ENCODE measurements at places on chromosomes 7 and 10.

DNA sequence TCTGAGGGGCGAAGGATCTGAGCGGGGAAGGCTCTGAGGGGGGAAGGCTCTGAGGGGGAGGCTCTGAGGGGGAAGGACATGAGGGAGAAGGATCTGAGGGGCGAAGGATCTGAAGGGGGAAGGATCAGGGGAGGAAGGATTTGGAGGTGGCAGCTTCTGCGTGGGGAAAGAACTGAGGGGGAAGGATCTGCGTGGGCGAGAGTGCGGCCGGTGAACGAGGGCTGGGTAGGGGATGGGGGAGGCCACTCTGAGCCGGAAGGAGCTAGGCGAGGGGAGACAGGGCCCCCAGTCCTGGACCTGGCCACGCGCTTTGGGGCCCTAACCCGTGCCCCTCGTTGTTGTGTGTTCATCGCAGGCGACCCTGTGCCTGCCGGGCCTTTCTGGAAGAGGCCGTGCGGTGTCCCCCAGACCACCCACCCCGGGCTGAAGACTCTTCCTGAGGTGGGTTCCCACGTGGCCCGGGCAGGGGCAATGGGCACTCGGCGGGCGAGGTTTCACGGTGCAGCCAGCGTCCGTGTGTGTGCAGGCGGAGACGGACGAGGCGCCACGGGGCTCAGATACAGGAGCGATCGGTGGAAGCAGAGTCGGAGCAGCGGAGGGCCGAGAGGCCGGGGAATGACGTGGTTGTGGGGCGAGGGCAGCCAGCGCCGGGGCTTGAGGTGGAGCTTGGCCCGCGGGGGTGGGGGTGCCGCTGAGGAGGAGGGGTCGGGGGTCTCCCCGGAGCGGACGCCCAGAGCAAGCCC lies 2.0 kb downstream of the CALY start:
- no peak for DNase-seq

DNA sequence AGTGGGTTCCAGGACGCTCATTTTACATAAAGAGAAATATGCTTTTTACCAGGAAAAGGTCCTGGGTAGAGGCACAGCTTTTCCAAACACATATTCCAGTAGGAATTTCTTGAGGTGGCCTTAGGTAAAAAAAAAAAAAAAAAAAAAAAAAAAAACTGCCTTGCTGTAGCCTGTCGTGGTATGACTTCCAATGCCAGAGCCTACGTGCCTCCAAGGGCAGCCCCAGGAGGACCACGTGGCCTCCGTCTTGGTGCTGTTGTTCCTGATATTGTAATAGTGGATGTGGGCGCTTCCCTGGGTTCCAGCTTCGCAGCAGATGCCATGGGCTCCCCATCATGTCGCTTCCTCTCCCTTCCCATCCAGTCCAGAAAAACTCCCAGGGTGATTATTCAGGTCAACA lies 49.3 kb downstream of the PRKAG2 start:
- no peak for DNase-seq

DNA sequence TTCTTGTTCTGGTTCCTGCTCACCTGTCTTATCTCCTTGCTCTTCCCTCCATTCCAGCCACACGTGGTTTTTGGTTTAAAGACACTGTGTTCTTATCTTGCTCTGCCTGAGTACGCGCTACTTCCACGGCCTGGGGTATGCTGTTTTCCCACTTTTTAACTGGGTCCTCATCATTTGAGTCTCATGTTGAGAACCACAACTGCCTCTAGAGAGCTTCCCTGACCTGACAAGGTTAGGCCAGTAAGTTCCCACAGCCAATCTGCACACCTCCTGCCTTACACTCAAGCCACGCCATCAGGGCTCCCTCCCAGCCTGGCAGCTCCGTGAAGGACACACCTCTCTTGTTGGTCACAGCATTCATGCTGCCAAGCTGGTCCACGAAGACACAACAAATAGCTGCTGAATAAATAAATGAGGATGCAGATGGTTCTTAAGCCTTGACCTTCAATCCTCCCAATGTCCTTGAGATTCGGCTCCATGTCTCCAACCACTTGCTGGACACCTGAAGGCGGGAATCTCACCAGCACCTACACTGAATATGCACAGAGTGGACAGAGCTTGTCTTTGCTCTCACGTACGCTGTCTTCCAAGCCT lies 201.7 kb upstream of the KLF14 start:
- DNase-seq = no peak

- peak; percentile 36 for DNase-seq
Observed at GRCh38 chr7:82428186-82428961, 15.2 kb downstream of the CACNA2D1 start.

DNA sequence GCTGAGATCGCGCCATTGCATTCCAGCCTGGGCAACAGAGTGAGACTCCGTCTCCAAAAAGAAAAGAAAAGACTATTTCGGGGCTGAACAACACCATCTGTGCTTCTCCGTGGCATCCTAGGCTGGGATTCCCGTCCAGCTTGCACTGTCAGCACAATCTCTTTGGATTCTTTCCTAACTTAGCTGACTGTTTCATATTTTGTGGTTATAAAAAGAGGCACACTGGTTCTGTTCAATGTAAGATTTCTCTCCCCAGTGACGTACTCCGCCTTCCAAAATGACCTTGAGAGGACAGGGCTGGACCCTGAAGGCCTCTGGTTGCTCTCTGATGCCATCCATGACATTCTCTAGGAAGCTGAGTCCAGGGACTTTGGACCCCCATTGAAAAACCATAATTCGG lies 8.8 kb downstream of the ZNHIT1 start:
- no peak for DNase-seq

GRCh38 chr7:107907790-107908189 lies 16.8 kb downstream of the DLD start:
- no peak for DNase-seq

- peak; percentile 97 for DNase-seq
Observed at GRCh38 chr10:11898372-11899066, 75.4 kb downstream of the PROSER2 start.

DNA sequence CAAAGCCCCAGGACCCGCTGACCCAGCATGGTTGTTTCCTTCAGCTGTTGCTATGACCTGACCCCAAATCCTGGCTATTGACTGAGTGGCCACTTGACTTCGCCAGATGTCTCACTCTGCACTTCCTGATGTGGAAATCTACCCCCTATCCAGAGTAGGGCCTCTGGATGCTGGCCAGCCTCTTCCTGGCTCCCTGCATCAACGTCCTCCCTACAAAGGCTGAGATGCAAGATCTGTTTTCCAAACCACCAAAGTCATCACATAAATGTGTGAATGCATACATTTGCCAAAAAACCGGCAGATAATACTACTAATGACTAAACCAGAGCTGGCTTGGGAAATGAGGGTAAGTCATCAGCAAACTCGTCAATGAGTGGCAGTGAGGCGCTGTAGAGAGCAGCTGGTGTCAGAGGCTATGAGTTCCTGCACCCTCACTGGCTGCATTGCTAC lies 70.4 kb downstream of the PYROXD2 start:
- DNase-seq = no peak

GRCh38 chr7:112201411-112201810 lies 4.8 kb downstream of the DOCK4 start:
- DNase-seq = no peak

GRCh38 chr10:132158823-132159222 lies 27.9 kb upstream of the DPYSL4 start:
- no peak for DNase-seq

DNA sequence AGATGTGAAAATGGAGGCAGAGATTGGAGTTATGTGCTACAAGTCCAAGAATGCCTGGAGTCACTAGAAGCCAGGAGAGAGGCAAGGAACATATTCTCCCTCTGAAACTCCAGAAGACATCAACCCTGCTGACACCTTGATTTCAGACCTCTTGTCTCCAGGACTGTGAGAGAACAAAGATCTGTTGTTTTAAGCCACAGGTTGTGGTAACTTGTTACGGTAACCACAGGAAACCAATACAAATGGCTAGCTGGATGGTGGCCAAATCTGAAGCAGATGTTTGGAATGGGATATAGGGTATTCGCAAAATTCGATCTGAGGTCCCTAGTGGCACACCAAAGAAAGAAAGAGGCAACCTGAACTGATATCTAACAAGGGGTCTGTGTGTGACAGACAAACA lies 129.0 kb downstream of the HERPUD2 start:
- DNase-seq = no peak

DNA sequence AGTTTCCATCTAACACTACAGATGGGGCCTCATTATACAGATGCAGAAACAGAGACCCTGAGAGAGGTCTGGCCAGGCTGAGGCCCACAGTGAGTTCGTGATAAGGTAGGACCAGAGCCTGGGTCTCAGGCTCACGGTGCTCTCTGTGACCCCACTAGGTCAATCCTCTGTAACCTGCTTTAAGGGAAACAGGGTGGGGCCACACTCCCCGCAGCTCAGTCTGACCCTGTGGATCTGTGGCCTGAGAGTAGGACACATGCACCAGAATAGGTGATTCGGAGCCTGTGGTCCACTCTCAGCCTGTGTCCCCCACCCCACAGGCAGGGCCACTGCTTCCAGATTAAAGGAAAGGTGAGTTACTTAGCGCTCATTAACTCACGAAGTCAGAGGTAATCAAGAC lies 137.8 kb upstream of the FAM20C start:
- no peak for DNase-seq

DNA sequence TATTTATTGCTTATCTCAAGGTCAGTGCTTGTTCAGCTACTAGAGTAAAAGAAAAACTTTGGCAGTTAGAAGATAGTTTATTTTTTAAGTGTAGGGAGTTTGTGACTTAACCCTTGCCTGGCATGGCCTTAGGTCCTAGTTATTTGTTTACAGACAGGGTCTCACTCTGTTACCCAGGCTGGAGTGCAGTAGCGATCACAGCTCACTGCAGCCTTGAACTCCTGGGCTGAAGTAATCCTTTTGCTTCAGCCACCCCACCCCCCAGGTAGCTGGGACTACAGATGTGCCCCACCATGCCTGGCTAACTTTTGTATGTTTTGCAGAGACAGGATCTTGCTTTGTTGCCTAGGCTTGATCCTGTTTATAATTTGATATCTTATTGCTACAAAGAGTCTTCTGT lies 4.2 kb downstream of the ANLN start:
- no peak for DNase-seq

DNA sequence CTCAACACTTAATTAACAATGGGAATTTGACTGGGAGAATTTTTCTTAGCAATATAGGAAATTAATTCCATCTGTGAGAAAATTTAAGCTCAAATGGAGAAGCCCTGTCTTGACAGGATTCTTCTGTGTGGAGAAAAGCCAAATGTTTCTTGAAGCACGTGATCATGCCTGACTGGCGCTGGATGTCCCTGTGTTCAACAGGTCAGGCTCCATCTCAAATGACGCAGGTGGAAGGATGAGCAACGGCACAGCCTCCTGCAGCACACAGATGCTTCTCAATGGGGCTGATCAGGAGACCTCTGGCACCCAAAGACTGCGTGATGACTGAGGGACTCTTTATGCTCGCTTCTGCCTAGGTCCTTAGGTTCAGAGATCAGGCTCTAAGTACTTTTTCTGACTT lies 143.8 kb downstream of the RSU1 start:
- DNase-seq = no peak

GRCh38 chr7:36227223-36227622 lies 74.2 kb downstream of the EEPD1 start:
- no peak for DNase-seq

DNA sequence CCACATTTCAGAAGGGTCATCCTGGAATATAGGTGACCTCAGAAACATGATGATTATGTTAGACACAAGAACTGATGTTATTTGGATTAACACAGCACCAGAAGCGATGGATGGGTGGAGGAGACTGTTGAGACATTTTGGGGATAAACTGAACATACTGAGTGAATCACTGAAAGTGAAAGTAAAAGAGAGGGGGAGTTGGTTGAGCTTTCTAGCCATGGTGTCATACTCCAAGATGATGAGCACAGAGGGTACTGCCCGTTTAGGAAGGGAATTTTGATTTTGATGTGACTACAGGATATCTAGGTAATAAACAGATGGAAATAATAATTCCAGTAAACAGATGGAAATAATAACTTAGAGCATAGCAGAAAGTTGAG lies 248.0 kb upstream of the NPY start:
- DNase-seq = peak; percentile 36

GRCh38 chr7:89618274-89618673 lies 536.0 kb upstream of the STEAP1 start:
- DNase-seq = peak; percentile 35

GRCh38 chr7:13800694-13801448 lies 188.6 kb downstream of the ETV1 start:
- DNase-seq = no peak

DNA sequence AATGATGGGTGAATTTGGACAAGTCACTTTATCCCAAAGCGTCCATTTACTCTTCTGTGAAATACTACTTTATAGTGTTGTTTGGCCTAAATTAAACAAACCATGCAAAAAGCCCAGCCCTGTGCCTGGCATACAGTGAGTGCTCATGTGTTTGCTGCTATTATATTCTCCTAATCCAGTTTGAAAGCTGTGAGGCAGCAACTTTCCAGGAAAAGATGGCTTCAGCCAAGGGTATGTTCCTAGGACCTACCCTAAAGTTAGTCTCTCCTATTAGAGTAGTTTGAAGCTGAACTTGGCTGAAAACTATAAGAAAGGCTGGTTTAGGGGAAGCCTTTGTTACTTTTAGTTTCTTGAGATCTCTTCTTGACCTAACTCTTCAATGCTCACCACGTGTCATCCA lies 19.9 kb downstream of the ACSL5 start:
- DNase-seq = no peak

DNA sequence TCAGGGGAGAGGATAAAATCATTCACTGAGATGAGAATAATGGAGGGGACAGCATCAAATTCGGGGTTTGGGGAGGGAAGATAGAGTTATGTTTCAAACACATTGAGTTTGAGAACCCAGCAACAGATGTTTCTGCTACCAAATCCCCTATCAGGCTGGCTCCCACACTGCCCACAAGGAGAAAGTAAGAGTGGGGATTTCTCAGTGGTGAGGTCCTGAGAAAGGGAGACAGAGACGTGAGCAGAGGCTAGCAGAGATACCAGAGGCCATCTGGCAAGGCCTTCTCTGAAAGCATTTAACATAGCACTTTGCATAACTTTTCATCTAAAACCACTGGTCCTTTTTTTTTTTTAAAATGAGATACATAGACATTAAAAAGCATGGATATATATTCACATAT lies 7.8 kb upstream of the SLF2 start:
- DNase-seq = no peak

GRCh38 chr10:89213191-89213808 lies 6.2 kb upstream of the CH25H start:
- DNase-seq = peak; percentile 76

- DNase-seq = no peak
Observed at GRCh38 chr10:93259126-93259525, 185.4 kb downstream of the CYP26A1 start.

- no peak for DNase-seq
Observed at GRCh38 chr10:125866421-125867029, 14.6 kb downstream of the DHX32 start.

GRCh38 chr7:155355745-155356144 lies 58.1 kb downstream of the INSIG1 start:
- no peak for DNase-seq

- no peak for DNase-seq
Observed at GRCh38 chr10:76089556-76090180, 658.2 kb downstream of the LRMDA start.

Data from OCI-M1 (cell line).